ENCODE measurements at places on chromosomes 13 and 19.

GRCh38 chr13:82800391-82800790, 1081.9 kb downstream of the SLITRK1 start:
- no peak for DNase-seq

DNA sequence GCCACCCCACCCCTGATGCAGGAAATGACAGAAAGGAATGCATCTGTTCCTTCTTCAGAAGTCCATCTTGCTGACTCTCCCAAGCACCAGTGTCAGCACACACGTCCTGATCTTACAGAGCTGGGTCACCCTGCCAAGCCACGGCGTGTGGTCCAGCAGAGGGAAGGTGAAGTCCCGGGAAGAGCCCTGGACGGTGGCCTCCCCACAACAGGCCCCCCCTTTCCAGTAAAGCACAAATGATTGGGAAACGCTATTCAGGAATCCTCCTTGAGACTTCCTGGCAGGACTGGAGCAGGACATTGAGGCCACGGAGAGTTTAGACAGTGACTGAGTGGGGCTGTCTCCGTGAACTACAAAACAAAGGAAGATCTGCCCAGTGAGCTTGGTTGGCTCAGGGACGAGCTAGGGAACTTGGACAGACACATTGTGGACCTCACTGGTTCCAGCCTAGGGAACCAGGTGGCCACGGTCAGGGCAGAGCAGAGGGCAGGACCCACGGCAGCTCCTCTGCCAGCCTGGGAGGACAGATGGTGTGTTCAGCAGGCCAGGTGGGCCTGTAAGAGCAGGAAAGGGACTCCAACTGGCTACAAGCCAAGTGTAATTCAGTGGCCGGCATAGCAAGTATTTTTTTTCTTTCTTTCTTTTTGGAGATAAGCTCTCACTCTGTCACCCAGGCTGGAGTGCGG, 41.7 kb downstream of the ELL start:
- no peak for DNase-seq

- no peak for DNase-seq
These were observed 40.3 kb downstream of the ZNF557 start for GRCh38 chr19:7109678-7110289.

- DNase-seq, result no peak
These were observed 15.0 kb upstream of the TMPRSS9 start for GRCh38 chr19:2345076-2345475.

GRCh38 chr19:36773223-36773579, 594 bp upstream of the ZNF850 start:
- DNase-seq, result no peak

- DNase-seq, result no peak
These were observed 685 bp downstream of the VWA8 start for GRCh38 chr13:41960211-41960636.

- DNase-seq, result no peak
These were observed 12.2 kb downstream of the ZNF439 start for GRCh38 chr19:11860721-11861120.

DNA sequence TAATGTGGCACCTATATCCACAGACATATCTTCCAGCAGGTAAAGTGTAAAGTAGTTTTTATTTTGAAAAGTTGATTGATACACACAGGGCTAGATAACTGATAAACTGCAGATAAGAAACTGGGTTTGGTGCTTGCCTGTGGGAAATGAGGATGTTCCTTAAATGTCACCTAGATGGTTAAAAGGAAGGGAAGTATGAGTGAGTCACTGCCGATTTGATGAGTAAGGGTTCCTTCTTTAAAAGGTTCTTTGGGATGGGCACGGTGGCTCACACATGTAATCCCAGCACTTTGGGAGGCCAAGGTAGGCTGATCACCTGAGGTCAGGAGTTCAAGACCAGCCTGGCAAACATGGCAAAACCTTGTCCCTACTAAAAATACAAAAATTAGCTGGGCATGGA, 73.8 kb upstream of the FRY start:
- no peak for DNase-seq

DNA sequence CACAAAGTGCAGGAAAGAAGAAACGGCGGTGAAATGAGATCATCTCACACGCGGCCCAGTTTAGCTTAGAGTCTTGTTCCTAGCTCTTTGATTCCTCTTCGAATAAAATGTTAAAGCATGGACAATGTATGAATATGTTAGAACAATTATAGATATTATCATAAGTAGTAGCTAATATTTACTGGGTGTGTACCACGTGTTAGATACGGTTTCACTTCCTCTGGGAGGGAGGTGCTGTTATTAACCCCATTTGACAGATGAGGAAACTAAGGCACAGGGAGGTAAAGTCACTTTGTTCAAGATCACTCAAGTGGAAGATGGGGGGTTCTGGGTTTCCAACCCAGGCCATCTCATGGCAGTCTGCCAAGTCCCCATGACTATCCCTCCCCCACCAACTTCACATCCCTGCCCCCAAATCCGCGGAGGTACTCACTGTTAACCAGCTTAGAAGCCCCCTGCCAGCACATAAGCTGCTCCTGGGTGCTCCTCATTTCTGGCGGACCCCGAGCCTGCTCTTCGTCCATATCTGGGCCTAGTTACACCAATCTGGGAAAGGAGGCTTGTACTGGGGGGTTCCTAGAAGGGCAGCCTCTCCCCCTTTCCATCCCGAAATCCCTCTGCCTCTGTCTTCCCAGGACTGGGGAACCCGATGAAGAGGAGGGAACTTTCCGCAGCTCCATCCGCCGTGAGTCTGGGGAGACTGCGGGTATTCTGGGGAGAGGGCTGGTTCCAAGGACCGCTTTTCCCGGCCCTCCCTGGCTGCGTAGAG, 1.0 kb upstream of the FXYD7 start:
- DNase-seq, result no peak

GRCh38 chr19:1725100-1726064, 27.9 kb upstream of the ONECUT3 start:
- no peak for DNase-seq

- DNase-seq, result no peak
These were observed 143.9 kb downstream of the KATNAL1 start for GRCh38 chr13:30163441-30163840.

- no peak for DNase-seq
These were observed 12.1 kb upstream of the ANGPTL8 start for GRCh38 chr19:11227195-11227886.

GRCh38 chr19:11020982-11021759, 60.3 kb downstream of the SMARCA4 start:
- no peak for DNase-seq

GRCh38 chr19:48739404-48740163, 826 bp downstream of the RASIP1 start:
- DNase-seq, result no peak

DNA sequence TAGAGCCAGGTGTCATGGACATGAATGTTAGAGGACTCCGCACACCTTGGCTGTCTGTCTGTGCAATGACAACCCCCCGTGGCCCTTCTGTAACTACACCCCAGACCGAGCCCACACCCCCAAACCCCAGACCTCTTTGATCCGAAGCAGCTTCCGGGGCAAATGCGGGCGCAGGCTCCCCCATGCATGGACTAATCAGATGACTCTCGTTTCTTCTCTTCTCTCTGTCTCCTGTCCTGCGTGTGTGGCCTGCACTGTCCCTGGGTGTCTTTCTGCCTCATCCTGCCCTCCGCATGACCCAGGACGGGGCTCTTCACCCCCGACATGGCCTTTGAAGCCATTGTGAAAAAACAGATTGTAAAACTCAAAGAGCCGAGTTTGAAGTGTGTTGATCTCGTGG, 38.9 kb downstream of the TMED1 start:
- peak; percentile 25 for DNase-seq

DNA sequence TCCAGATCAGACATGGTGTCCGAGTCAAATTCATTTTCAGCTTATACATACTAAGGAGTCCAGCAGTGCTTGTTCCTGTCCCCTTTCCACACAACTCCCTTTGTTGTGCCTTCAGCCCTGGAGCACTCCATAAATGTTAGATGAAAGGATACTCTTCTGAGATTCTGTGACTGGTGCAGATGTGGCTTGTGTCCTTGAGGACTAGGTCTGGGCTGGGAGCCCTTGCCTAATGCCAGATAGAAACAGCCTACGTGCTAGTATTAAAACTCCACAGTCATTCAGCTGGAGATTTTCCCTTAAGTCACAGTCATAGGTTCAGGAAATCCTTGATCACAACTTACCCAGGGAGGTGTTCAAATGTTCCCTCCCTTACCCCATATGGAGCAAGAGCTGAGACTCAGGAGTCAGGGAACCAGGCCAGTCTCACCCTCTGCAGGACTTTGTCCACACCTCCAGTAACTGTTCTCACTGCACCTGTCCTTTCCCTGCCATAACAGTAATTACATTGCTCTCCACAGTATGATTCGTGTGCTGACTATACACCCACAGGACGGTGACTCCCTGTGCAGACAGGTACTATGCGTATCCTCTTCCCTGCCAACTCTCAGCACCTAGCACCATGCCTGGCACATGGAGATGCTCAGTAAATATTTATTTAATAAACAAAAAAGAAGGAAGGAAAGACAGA, 15.5 kb upstream of the SERPINE3 start:
- DNase-seq, result no peak

GRCh38 chr13:108496362-108497210, 132.8 kb upstream of the MYO16 start:
- no peak for DNase-seq

GRCh38 chr19:3365093-3365835, 1.1 kb upstream of the NFIC start:
- no peak for DNase-seq

- DNase-seq, result no peak
These were observed 156.0 kb downstream of the KATNAL1 start for GRCh38 chr13:30151388-30151787.

DNA sequence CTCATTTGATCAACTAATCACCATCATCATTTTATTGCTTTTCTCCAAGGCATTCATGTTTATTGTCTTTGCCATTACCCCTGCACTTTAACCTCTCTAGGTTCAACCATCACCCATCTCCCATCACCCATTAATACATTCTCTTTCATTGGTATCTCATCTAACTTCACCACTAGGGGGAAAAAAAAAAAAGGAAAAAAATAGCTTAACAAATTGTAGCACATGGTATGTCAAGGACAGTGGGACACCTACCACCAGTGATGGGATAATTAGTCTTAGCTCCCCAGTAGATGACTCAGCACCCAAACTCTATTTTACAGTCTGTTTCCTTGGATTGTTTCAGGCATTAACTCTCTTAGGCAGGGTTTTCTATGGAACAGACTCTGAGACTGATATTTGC, 1770.2 kb upstream of the MIR17HG start:
- DNase-seq, result no peak

- no peak for DNase-seq
These were observed 1411.0 kb upstream of the SLC10A2 start for GRCh38 chr13:104477261-104477660.

DNA sequence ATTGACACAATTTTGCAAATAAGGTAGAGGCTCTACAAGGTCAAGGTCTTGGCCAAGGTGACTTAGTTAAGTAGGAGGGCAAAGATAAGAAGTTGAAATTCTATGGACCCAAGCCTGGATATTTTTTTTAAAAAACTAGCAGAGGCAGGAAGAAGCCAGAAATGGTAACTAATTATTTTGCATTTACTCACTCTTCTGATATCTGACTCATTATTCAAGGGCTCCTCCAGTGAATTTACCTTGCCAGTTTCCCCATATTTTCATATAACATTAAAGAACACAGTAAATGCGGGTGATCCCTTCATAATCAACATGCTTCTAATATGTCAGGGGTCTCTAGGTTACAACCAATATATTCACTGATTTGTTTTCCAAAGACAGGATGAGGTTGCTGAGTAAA, 246.1 kb downstream of the LMO7 start:
- DNase-seq, result no peak

- DNase-seq, result no peak
These were observed 82.0 kb upstream of the WASF3 start for GRCh38 chr13:26475176-26476110.

- no peak for DNase-seq
These were observed 85.5 kb downstream of the CACNA1A start for GRCh38 chr19:13420780-13421179.

GRCh38 chr13:93744033-93744432, 517.4 kb downstream of the GPC6 start:
- DNase-seq, result no peak

DNA sequence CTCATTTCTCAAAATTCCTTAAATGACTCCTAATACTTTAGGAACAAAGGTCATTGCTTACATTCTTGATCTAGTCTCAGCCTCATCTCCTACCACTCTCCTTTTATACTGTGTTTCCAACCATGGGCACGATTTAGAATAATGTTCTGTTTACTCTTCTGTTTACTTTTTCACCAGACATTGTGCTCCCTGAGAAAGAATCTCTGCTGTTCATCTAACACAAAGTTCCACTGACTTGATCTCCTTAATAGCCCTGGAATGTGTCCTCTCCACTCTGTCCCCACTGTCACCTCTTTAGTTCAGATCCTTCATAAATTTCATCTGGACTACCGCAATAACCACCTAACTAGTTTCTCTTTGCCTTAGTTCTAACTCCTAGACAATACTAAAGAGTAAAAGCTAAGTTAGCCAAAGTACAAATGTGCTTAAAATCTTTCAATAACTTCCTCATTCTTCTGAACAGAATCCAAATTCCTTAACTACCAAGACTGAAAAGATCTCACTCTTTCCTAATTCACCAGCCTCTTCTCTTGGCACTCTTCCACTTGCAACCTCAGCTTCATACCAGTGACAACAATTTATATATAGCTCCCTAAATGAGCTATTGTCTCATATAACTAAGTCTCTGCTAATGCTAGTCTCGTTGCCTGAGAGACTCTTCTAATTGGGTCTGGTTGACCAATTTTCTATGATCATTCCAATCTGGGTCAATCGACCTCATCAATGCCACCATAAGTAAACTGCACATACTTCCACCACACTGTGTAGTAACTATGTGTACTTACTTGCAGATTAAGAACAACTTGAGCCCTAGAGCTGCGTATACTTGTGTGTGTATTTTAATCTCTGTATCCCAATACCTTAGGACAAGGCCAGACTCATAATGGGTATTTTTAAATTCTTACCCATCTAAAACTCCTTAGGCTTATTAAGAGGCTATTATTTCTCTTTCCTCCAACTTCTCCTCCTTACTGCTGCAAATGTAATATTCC, 179.9 kb downstream of the VWA8 start:
- DNase-seq, result no peak

DNA sequence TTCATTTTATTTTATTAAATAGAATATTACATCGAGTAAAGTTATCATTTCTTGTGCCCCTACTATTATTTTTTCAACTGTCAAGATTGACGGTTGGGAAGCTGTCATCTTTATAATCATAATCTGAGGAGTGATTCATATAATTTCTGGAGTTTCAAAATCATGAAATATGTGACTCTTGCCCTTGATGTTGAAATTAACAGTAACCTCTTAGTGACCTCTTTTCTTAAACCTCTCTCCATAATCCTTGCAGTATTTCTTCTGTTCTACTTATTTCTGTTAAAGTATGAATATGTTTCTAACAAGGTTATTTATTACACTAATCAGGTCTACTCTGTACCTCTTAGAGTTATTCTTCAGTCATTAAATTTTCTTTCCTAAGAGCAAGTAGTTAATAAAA, 663.8 kb downstream of the LIG4 start:
- DNase-seq, result no peak

GRCh38 chr19:2331601-2332246, 3.2 kb downstream of the SPPL2B start:
- DNase-seq, result no peak

All from activated CD8-positive, alpha-beta memory T cell treated with anti-CD3 and anti-CD28 coated beads for 1 hour (primary cell).